H1 (cell line): ENCODE measurements at places on chromosomes 12 and 14. TPM values are rescaled to one million over a fixed set of nuclear protein-coding genes. Genes with fewer than 3 reads are reported as not detected.

The AQP2 gene
- 0.02 TPM in 1 of 2 replicates, not detected in the other for polyA plus RNA-seq

The TDP1 gene
- 26.8 and 32.2 TPM in 2 replicates for polyA plus RNA-seq

The HOXC12 gene
- not detected in 2 replicates for polyA plus RNA-seq

The TGM1 gene
- 1.8 and 4.1 TPM in 2 replicates for polyA plus RNA-seq

The CISTR gene
- polyA plus RNA-seq, result not detected in 2 replicates

The NEMF gene
- 7.4 and 8.3 TPM in 2 replicates for polyA plus RNA-seq

The PDE3A gene
- 0.91 and 1.4 TPM in 2 replicates for polyA plus RNA-seq

The FCF1 gene
- 22.1 and 48.1 TPM in 2 replicates for polyA plus RNA-seq
